ENCODE measurements at places on chromosomes 2 and 18. TPM values are rescaled to one million over a fixed set of nuclear protein-coding genes. Genes with fewer than 3 reads are reported as not detected.

ZNF532 gene
- total RNA-seq = 51.6 TPM

ERFE gene
- total RNA-seq = 2.3 TPM

XIRP2 gene
- total RNA-seq = not detected

GALR1 gene
- not detected for total RNA-seq

FEV gene
- total RNA-seq = not detected

MARCO gene
- total RNA-seq = not detected

ANKAR gene
- 2.4 TPM for total RNA-seq

ASIC4 gene
- total RNA-seq = not detected

EDAR gene
- total RNA-seq = 0.48 TPM

TFPI gene
- total RNA-seq = 19.0 TPM

SKOR2 gene
- total RNA-seq = not detected

CCDC85A gene
- total RNA-seq = not detected

NABP1 gene
- total RNA-seq = 23.0 TPM
